ENCODE measurements at places on chromosomes 7 and 10.

DNA sequence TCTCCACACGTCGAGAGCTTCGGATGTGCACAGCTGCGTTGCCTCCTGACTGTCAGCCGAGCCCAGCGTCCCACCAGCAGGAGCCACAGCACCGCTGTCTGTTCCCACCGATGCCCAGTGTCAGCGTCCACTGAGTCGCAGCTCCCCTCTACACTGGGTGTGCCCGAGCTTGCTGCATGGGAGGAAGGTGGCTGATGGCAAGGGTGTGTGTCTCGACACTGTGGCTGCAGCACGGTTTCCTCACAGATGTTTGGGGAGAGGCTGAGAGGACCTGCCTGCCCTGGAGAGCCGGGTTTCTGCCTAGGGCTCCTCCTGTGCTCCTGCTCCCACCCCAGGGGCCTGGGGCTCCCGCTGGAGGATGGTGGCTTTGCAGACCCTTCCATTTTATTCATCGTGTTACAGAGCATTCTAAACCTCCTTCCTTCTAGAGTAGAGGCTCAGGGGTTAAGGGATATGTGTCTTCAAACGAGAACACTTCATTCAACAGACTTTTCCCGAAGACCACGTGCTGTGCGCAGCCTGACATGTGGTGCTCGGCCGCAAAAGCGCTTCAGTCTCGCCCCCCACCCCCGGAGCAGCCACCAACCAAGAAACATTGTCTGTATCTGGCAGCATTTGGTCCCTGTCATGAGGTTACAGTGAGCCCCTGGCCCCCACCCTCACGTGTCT is 384.8 kb downstream of the DNAJB6 start:
- DNase-seq: no peak

- DNase-seq: no peak
Observed at GRCh38 chr10:87973635-87974034, 110.2 kb downstream of the PTEN start.

GRCh38 chr7:12821746-12822145 is 134.3 kb downstream of the ARL4A start:
- no peak for DNase-seq

DNA sequence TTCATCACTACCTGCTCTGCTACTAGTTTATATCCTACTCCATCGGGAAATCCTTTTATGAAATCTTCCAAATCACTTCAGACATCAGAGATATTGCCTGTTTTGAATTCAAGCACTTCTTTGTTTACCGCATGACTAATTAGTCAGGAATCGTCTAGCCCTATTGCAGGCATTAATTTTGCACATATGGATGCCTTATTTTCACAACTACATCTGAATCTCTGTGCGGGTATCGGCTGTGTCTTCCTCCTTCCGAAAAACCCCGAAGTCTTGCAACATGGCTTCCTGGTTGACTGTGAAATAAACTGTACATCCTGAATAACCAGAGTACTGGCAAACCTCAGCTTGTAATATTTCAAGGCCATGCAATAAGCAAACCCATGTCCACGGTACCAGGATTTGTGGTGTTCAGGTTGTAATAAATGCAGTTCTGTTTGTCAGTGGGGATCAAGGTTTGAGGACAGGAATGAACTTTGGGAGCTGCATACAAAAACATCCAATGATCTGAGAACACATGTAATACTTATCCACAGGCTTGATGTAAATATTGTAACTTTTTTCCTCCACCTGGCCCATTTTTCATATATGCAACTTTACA is 642.1 kb downstream of the PARD3 start:
- no peak for DNase-seq

- no peak for DNase-seq
Observed at GRCh38 chr7:41205600-41205999, 497.3 kb downstream of the INHBA start.

GRCh38 chr7:50353201-50353600 is 48.7 kb downstream of the IKZF1 start:
- DNase-seq: no peak

- no peak for DNase-seq
Observed at GRCh38 chr10:104142081-104142480, 20.1 kb downstream of the SFR1 start.

DNA sequence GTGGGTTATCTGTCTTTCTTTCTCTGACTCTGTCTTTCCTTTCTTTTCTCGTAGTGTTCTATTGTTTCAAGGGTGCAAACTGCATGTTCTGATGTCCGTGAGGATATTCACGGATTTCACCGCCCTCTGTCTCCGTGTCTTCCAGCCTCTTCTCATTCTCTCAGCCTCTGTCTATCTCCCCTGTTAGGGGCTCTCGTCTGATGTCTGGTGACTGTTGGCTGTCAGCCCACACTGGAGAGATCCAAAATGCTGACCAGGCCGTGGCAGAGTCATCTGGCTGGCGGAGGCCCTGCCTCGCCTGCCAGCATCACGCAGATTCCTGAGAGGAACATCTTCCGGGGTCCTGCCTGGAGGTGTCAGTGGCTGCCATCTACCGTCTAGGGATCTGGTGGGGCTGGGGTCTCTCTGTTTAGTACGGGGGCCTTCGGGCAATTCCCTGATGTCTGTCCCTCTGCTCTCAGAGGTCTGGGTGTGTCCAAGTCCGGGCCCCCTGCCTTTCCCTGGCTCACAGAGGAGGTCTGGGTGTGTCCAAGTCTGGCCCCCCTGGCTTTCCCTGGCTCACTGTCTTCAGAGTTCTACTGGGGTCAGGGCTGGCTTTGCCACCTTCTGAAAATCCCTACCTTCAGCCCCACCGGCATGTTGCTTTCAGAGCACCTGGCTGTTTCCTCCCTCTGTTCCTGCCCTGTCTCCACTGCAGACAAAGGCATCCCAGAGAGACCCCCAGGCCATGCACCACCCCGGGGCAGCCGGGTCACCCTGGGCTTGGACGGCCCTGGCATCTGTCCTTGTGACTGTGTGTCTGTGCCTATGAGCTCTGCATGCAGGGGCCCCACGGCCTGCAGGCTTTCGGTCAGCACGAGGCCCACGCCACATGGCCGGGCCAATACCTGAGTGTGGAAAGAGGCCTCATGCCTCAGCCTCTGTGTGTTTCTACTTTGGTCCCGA is 14.0 kb upstream of the SCART1 start:
- no peak for DNase-seq

- DNase-seq: no peak
Observed at GRCh38 chr7:114432061-114432460, 17.4 kb downstream of the FOXP2 start.

GRCh38 chr10:96831200-96831866 is 765 bp upstream of the LCOR start:
- DNase-seq: no peak

DNA sequence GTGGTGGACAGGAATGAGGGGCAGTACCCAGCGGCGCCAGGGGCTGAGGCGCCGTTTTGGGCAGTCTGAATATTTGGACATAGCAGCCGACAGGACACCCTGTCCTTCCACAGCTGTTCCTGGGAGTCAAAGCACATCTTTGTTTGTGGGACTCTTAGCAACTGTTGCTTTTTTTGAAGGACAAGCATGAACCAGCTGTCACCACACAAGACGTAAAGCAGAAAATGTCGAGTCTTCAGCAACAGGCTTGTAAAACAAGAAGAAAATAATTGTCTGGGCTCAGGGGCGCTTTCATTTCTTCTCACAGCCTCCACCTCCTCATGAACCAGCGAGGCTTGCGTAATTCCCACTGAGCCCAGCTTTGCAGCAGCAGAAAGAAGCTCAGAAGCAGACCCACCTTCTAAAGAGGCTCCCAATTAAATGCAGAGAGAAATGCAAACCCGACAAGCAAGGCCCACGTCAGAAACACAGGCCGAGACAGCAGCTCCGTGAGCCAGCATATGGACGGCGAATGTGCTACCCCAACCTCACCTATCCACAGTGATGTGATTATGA is 68.9 kb upstream of the DNAAF5 start:
- no peak for DNase-seq

GRCh38 chr7:76356823-76357222 is 2.0 kb downstream of the YWHAG start:
- DNase-seq: no peak

DNA sequence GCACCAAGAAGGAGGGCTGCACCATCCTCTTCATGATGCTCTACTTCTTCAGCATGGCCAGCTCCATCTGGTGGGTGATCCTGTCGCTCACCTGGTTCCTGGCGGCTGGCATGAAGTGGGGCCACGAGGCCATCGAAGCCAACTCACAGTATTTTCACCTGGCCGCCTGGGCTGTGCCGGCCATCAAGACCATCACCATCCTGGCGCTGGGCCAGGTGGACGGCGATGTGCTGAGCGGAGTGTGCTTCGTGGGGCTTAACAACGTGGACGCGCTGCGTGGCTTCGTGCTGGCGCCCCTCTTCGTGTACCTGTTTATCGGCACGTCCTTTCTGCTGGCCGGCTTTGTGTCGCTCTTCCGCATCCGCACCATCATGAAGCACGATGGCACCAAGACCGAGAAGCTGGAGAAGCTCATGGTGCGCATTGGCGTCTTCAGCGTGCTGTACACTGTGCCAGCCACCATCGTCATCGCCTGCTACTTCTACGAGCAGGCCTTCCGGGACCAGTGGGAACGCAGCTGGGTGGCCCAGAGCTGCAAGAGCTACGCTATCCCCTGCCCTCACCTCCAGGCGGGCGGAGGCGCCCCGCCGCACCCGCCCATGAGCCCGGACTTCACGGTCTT is 1.9 kb downstream of the FZD1 start:
- no peak for DNase-seq

GRCh38 chr7:157032128-157032527 is 21.7 kb upstream of the MNX1 start:
- DNase-seq: no peak

- no peak for DNase-seq
Observed at GRCh38 chr10:79244841-79245504, 102.3 kb upstream of the PPIF start.

GRCh38 chr7:91940171-91940570 is 491 bp upstream of the AKAP9 start:
- no peak for DNase-seq

DNA sequence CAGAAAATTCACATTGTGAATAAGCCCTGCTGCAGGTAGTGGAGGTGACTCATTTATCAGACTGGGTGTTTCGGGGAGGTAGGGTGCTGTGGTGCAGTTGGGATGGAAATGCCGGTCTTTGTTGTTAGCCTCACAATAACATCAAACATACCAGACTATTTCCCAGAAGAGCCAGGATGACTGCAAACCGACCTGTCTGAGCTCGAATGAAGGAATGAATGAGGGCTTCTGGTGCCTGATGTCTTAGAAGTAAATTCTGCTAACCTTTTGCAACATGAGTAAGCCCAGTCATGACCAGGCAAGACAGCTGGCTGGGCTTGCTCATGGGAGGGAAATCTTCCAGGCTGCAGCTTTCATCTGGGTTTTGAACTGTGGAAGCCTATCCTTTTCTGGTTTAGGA is 2.4 kb upstream of the VDAC2 start:
- no peak for DNase-seq

DNA sequence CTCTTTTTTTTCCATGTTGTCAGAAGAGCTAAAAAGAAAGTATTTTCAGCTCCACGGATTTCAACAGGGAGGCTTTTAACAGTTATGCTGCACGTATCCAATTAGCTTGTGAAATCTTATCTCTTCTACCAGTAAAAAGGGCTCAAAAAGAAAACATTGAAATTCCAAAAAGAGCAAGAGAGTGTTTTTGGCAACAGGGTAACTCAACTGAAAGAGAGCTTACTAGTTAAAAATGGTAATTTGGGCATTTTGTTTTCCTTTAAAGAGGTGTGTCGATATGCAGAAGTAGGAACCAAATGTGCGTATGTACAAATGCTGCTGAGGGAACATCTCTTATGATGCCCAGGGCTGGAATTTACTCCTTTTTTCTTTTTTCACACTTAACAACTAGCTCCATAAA is 292.8 kb downstream of the PRKG1 start:
- DNase-seq: no peak

- no peak for DNase-seq
Observed at GRCh38 chr7:47604496-47604890, 22.6 kb upstream of the TNS3 start.

GRCh38 chr7:42100156-42100508 is 136.9 kb downstream of the GLI3 start:
- no peak for DNase-seq

- peak; percentile 65 for DNase-seq
Observed at GRCh38 chr10:24814568-24815313, 91.1 kb upstream of the ARHGAP21 start.

DNA sequence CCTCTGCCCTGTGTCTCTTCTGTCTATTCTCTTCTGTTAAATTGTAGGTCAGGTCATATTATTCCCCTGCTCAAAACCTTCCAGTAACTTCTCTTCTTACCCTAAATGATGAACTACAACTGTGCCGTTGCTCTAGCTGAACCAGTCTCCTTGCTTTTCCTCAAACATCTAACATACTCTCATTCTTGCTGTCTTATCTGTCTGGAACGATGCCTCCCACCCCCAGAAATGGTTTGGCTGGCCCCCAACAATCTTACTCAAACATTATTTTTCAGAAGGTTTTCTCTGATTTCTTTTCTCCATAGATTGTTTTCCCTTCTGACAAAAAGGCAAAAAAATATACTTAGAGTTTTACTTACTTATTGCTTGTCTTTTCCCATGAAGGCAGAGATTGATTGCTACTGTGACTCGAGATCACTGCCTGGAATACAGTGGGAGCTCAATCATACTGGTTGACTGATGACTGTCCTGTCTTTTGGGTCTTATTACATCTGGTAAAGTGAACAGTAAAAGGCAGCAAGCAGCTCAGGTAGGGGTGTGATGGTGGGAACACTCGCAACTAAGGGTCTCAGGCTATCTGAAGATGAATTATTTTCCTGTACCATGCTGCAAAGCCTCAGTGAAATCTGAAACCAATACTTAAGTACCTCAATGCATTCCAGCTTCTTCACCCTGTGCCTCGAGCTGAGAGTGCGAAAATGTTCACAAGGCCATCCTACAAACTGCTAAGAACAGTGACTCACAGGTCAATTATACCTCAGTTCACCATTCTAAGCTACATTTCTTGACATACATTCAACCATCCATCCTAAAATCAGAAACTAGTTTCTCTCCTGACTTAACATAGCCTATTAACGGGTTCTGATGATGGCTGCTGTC is 67.6 kb downstream of the DNMBP start:
- no peak for DNase-seq

DNA sequence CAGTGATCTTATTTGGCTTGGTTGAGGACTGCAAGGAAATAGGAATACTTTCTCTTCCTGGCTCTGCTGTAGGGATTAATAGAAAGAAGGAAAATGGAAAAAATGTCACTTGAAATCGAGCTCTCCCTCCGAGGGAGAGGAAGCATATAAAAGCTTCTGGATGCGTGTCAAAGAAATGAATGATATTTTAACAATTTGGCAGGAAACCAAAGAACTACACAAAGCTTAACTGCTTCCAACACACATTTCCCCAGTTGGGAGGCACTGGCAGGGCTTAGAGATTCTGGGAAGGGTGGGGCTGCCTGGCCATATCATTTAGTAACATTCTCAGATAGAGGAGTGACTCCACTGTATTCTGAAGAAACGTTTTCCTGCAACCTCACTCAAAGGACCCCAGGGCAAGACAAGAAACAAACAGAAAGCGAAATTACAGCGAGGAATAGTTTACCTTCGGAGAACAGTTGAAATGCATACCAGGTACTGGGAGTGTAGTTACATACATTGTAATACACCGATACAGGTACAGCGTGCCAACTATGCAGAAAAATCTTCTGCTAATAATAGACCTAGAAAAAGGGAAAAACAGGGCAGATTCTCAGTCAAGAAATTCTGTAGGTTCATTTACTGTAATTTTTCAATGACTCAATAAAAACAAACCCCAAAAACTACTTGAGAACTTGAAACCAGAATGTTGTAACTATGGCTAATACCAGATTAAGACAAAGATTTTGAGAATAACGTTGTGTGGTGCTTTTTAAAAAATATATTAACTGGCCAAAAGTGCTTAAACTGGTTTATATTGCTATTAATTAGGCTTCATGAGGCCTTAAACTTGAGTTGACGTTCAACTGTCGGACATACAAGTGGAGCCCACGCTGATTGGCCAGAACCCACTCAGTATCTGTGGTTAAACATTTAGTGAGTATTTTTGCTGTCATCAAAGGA is 75.7 kb upstream of the ASAH2 start:
- no peak for DNase-seq
